ENCODE measurements at places on chromosomes 1 and 21.

DNA sequence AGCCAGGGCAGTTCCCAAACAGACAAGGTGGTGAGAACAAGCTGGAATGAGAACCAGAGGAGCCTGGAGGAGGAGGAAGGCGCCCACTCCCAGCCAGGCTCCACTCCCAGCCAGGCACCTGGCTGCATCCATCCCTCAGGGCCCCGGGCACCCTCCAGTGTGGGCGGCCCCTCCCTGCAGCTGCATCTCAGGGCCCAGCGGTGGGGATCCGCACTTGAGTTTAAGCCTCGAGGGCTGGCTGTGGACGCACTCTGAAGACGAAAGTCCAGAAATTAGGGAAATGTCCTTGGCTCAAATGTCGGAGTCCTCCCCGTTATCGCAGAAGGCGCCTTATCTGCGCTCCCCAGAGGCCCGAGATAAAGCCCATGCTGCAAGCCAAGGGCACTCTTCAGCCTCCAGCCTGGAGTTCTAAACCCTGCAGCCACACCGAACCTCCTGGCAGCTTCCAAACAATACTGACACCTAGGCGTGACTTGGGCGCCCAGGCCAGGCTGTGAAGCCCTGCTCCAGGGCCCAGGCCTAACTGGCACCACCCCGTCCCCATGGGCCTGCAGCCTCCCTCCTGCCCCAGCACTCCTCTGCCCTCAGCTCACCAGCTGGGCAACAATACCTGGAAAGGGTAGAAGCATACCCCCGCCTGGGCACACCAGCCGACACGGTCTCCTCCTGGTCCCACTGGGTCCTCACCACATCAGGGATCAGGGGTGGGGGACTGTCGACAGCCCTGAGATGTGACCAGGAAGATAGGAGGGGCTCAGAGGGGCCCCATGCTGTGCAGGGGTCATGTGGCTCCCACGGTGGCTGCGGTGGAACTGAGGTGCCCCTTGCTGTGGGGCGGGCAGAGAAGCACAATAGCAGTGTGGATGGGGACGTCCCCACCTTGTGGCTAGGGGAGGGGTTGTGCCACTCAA lies 184.8 kb upstream of the VAMP3 start:
- no peak for DNase-seq

DNA sequence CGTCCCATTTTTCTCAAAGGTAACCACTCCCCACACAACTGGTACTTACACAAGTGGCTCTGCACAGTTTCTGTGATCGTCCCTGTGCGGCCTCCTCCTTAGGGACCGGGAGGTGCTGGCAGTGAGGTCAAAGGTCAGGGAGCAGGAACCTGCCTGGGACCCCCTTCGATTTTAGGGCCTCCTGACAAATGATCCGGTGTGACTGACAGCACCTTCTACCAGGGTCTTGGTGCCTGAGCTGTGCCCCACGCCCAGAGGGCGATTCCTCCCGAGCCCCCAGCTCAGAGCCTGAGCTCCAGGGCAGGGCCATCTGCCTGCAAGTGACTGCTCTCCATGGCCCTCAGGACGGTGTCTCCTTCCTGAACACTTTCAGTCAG lies 11.8 kb upstream of the TMEM240 start:
- no peak for DNase-seq

DNA sequence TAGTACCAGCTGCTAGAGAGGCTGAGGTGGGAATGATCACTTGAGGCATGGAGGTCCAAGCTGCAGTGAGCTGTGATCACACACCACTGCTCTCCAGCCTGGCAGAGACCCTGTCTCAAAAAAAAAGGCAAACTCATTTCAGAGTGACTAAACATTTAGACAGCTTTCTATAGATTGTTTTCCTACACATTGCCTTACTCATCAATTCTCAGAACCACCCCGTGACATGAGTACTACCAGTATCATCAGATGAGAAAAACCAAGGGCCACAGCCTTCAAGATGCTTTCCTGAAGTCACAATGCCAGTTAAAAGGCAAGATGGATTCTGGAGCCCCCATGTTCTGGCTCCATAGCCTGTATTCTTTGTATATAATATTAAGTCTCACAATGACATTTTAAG lies 22.4 kb upstream of the SMPDL3B start:
- no peak for DNase-seq

- no peak for DNase-seq
Observed at GRCh38 chr21:43956019-43956669, 56.0 kb upstream of the TRAPPC10 start.

- no peak for DNase-seq
Observed at GRCh38 chr1:161223805-161224694, 622 bp upstream of the APOA2 start.

GRCh38 chr1:158818975-158819431 lies 12.1 kb upstream of the MNDA start:
- DNase-seq = no peak

- DNase-seq = no peak
Observed at GRCh38 chr1:172531412-172532182, 1.4 kb upstream of the SUCO start.

GRCh38 chr1:6273380-6273891 lies 12.5 kb upstream of the GPR153 start:
- no peak for DNase-seq

GRCh38 chr1:221868593-221869303 lies 126.9 kb upstream of the DUSP10 start:
- DNase-seq = no peak

DNA sequence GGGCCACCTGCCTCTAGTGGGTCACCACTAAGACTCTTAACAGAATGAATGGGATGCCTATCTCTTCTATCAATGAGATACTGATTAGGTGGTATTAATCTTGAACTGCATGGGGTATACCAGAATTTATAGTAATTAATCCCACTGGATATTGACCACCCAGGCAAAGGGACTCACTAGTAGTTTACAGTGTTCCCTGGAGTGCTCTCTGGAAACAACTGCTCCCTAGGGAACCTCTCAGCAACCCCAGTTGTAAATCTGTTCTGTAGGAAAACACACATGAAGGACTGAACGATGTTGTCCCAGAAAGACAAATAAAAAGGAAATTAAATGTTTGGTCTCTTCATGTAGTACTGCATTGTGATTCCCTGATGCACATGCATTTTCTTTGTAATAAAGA lies 430.5 kb downstream of the HLX start:
- DNase-seq = no peak

GRCh38 chr1:202687798-202688197 lies 22.5 kb downstream of the SYT2 start:
- DNase-seq = no peak

DNA sequence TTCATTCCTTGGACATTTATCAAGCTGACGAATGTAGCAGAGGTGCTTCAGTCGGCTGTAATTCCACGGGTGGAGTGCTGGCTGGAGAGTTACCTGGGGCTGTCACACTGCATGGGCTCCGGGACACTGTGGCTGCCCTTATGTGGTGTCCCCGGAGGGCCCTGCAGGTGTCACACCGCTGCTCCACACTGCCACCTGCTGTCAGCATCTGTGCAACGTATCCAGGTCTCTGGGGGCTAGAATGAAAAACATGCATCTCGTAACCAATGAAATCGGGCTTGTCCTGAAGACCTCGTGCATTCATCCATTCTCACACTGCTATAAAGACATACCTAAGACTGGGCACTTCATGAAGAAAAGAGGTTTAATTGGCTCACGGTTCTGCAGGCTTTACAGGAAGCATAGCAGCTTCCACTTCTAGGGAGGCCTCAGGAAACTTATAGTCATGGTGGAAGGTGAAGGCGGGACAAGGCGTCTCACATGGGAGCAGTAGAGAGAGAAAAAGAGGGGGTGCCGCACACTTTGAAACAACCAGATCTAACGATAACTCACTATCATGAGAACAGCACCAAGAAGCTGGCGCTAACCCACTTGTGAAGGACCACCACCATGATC lies 46.7 kb upstream of the PCBP3 start:
- DNase-seq = peak; percentile 88

DNA sequence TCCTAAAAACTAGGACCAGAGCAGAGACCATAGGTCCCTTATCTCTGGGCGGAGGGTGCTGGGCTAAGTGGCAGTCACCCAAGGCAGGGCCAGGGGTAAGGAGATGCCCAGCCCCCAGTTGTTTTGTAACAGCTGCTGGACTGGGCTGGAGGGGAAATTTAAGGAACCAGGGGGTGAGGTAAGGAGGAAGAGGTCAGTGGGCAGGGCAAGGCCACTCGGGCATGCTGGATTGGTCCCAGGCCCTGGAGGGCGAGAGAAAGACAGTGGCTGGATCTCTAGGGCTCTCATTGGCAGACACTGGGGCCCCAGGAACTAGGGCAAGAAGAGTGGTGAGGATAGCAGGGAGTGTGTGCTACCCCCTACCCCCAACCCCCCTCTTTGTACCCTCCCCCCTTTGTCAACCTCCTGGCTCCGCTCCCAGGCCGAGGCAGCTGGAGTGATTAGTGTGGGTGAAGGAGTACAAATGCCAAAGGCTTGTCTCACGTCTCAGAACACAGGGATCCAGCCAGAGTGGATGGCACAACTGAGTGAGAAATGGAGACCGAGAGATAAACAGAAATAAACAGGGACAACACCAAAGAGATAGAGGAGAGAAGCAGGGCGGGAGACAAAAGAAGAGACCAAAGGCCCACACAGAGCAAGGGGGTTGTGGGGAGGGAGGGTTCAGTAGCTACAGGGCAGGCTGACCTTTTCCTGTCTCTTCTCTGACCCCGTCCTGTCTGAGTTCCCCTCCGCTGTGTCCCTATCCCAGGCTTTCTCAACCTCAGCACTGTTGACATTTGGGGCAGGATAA lies 20.5 kb upstream of the THRAP3 start:
- DNase-seq = no peak

GRCh38 chr1:1244192-1244811 lies 2.2 kb downstream of the C1QTNF12 start:
- DNase-seq = no peak

DNA sequence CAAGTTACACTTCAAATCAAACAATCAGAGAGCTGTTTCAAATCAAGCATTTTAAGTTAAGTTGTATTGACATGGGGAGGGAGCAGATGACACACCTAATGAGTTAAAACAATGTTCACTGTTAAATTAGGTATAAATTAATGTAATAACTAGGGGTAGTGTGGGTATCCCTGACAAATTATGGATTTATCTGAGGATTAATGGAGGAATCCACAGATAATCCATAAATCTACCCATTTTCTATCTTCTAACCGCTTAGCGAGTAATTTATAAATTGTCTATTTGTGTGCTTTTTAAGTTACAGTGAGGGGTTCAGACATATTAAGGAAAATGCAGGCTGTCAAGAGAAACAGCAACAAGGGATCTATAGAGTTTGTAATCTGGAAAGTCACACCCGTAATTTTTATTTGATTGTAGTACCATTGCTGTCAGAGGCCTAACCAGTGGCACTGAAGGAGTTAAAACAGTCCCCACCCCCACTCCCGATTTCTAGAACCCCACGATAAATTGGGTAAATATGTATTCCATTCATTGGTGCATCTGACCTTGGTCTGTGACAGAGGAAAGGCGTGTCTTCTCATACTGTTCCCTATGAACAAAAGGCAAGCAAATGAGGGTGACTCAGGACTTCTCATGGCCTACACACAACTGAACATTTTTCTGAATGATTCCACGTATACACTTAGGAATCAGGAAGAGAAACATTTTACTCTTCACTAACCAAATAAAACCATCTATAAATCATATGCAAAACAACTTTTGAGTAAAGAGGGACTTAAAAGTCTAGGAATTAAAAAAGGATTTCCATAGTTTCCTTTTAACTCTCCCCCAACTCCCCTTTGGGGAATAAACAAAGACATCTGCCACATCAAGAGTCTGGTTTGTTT lies 7.4 kb downstream of the IRF2BP2 start:
- DNase-seq = no peak

- no peak for DNase-seq
Observed at GRCh38 chr21:35854281-35854680, 206.0 kb downstream of the SETD4 start.

DNA sequence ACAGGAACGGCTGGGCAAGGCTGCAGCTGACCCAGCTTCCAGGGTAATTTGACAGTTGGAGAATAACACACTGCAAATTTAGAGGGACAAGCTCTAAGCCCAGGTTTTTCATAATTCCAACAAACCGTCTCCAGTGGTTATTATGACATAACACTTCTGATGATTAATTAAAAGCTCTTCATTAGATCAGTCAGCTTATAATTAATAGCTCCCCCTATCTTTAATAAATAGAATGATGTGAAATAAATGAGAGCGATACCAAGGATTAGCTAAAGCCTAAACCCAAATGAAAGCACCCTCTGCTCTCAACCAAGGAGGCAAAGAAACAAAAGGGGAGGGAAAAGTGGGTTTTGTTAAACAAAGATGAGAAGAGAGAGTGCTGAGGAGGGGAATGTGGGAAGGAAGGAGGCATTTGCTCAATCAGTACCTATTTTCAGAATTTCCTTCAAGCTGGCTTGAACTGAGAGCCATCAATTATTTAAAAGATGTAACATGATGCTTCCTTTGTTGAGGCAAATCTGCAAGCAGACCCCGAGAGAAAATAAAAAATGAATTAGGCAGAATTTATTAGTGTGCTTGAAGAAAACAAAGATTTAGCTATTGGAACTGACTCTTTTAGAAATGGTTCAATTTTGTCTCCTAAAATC lies 221.8 kb upstream of the ESRRG start:
- DNase-seq = no peak

- DNase-seq = no peak
Observed at GRCh38 chr1:160214481-160215140, 9.4 kb downstream of the PEA15 start.

DNA sequence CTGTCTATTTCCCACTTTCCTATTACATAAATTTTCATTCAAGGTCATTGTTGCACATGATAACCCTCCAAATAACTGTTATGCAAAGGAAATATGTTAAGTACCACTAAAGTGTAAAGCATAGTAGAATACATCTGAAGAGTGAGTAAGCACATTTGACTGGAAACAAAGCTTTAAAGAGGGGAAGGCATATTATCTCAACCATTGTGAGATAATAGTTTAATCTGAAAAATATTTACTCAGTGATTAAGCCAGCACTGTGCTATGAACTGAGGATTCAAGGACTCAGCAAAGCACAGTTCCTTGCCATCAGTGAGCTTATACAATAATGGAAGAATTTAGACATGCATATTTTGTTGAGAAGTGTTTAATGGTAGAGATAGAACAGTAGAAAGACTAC lies 127.4 kb downstream of the HMCN1 start:
- no peak for DNase-seq

DNA sequence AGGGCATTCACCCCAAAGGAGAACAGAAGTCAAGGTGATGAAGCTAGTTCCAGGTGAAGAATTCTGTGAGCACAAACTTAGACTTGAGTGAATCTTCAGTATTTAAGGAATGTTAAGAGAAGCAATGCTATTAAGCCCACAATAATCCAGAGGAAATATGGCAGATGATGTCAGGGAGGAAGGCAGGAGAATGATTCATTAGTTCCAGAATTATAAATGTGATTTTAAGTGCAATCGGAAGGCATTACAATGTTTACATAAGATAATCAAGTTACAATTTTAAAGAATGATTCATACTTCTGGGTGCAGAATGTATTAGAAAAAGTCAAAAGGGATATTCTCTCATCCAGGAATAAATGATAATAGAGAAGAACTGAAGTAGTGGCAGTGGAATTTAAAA lies 545.2 kb upstream of the BRINP3 start:
- no peak for DNase-seq

DNA sequence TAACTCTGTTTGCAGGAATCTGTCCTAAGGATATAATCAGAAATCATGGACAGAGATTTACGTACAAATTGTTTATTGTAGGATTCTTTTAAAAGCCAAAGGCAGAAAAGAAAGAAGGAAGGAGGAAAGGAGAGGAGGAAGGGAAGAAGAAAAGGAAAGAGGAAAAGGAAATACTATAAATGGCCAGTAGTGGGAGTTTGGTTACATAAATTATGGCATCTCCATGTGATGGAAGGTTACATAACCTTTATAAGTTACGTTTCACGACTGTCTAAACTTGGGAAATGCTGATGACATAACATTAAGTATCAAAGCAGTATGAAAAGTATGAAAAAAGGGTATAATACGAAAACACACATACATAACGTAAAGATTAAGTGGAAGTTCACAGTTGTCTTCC lies 39.0 kb downstream of the SMYD2 start:
- DNase-seq = no peak
